ENCODE measurements at places on chromosomes 7 and 10. TPM values are rescaled to one million over a fixed set of nuclear protein-coding genes. Genes with fewer than 3 reads are reported as not detected.

DNA sequence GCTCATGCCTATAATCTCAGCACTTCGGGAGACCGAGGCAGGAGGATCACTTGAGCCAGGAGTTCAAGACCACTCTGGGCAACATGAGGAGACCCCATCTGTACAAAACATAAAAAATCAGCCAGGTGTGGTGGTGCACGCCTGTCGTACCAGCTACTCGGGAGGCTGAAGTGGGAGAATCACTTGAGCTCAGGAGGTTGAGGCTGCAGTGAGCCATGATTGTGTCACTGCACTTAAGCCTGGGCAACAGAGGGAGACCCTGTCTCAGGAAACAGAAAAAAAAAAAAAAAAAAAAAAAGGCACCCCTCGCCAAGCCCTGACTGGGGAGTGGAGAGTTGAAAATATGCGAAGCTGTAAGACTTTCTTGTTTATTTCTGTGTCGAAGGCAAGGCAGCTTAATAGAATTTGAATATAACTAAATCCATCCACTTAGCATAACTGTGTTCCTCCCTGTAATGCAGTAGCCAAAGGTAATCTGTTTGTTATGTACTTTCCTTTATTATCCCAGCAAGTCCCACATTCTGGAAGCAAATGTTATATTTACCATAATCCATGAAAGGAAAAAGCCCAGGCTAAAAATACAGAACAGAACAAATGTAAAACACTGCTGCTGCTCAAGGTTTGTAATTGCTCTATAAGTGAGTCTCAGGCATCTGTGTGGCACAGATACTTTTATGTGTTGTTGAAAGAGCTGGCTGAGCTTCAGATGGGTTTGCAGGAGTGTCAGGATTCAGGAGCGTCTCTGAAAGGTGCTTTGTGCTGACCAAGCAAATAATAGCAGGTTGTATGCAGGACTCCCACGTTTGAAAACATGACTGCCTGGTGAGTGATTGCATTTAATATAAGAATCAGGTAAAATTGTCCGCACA is 127.2 kb downstream of the CELF2 start:
- no peak for DNase-seq

ADAM12 gene
- 0.21 TPM for total RNA-seq

DNA sequence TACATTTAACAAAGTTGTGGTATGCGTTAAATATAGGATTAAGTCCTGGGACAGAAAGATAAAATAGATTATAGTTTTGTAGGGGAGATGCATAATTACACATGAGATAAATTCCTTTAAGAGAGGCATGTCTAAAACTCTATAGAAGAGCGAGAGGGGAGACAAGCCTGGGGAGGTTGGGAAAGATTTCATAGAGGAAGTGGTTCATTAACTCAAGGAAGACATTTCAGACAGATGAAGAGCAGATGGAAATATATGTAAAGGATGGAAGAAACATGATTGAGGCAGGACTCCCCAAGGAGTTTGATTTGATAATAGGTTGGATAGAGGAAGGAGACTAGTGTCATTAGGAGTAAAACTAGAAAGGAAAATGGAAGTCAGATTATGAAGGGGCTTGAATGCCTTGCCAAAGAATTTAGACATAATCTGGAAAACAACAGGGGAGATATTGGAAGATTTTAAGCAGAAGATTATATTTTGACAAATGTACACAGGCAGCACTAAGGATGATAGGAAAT is 96.1 kb downstream of the PHTF2 start:
- DNase-seq, result no peak

DNA sequence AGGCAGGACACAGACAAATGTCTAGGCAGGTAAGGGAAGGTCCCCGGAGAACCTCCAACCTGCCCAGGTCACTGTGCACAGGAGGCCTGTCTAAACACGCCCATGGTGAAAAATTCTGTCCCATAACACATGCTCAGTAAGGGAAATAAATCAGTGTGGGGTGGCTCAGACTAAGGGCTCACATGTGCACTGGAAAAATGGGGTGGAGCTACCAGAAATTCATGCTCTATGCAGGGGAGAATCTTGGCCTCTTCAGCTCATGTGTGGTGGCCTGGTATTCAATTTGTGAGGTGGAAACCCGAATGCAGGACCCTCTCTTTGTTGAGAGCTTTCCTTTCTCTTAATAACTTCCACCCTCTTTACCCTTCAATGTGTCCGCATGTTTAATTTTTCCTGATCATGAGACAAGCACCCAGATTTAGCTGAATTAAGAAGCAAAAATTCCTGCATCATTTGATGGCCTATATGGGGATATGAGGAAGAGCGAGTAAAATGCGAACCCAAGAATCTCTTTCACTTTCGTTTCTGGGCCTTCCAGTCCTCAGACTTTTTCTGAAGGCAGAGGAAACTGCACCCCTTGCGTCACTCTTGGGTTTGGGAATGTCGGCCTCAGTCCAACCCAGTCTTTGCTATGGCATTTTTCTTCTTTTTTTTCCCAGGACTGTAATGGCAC is 163.2 kb downstream of the DGKB start:
- DNase-seq, result no peak

GPR15LG gene
- total RNA-seq, result not detected

KRIT1 gene
- 44.0 TPM for total RNA-seq

CNTNAP2 gene
- not detected for total RNA-seq

C7orf25 gene
- 5.3 TPM for total RNA-seq

DNA sequence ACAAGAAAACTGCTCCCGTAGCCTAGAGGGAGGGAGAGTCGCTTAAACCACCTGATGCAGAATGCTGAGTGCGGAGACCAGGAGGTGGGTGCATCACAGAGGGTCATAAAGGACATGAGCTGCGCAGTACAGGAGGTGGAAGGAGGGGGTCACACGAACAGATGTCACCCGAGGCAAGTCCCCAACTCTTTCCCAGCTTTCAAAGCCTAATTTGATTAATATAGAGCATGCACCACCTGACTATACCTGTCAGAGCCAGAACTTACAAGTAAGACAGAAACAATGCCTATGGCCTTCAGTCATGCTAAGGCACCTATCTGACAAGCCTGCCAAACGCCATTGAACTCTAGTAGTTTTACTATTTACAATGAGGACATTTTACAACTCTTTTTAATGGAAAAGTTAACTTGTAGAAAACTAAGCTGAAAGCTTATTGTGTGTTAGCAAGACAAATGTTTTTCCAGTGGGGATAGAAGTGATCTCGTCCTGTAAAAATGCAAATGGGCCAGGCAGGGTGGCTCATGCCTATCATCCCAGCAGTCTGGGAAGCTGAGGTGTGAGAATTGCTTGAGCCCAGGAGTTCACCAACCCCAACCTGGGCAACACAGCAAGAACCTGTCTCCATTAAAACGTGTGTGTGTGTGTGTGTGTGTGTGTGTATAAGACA is 1.1 kb upstream of the VOPP1 start:
- no peak for DNase-seq

GRCh38 chr7:66296557-66296956 is 91.4 kb downstream of the TPST1 start:
- no peak for DNase-seq

DNA sequence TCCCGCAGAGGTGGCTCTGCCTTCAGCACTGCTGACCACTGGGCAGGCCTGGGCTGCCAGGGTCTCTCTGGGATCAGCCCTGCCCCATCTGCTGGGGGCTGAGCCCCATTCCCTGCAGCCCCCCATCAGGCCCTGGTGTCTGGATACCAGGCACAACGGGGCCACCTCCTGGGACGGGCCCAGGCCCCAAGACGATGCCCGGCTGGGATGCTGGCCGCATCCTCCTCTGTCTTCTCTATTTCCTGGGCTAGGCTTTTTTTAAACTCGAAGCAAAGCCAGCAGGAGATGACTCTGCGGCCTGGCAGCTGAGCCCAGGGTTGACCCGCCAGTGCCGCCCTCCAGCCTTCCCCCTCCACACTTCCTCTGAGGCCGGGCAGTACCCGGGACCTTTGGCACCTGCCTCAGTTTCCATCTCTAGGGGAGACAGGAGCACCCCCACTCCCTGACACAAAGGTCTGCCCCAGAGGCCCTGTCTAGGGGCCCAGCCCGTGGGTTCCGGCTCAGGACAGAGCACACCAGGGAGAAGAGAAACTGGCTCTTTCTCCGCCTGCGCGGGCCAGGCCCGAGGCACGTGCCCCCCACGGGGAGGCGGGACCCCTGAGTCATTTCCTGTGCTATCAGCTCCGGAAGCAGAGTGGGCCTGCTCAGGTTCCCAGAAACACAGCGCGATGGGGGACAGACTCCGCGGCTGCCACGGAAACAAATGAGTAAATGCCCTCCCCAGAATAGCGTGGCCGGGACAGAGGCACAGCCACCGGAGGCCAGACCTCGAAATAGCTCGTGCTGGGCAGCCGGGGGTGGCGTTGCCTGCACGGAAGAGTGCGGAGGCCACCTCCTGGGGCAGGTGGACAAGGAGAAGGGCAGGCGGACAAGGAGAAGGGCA is 84.6 kb upstream of the PDGFA start:
- DNase-seq, result peak; percentile 87

- DNase-seq, result no peak
These were observed 136.7 kb upstream of the ZNF746 start for GRCh38 chr7:149633976-149634945.

- DNase-seq, result no peak
These were observed 1.3 kb downstream of the TMEM60 start for GRCh38 chr7:77796960-77797359.

PALS2 gene
- total RNA-seq, result 26.3 TPM

DNA sequence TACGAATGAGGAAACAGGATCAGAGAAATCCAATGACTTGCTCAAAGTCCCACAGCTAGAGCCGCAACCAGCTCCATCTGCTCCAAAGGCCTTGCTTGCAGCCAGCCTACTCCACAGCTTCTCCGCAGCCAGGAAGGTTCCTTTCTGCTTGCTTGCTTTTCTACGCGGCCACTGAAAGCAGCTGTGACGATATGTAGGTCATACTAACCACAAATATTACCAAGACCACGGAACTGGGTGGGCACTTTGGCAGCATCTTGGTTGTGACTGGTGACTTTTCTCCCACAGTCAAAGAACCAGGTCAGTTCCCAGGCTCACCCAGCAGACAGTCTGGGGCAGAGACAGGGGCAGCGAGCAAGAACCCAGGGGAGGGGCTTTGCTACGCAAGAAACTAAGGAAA is 86.4 kb downstream of the FAM53B start:
- DNase-seq, result no peak

- DNase-seq, result no peak
These were observed 8.5 kb upstream of the CHCHD1 start for GRCh38 chr10:73773152-73773879.

OGDHL gene
- total RNA-seq, result 0.26 TPM

DNA sequence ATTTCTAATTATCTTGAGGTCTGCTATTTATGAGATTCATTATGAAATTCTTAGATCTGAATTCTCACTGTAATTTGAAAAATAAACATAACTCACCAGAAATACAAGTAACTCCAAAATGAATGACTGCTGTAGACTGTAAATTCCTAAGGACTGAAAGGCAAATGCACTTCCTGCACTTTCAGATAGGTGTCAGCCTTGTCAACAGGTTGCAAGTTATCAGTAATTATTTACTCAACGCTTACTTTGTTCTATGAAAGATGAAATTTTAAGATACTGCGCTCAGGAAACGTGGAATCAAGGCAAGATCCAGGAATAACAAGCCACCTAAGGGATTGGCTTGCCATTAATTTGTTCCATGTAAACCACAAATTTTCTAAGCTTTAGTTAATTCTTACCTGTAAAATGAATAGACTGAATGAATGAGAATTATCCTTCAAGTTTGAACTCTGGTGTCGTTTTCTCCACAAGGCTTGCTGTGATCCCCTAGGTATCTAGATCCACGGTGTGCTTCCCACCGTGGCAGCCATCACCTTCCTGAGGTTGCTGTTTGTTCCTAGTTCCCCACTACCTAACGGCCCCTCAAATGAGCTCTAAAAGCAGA is 12.6 kb downstream of the DHX32 start:
- DNase-seq, result peak; percentile 11

DNA sequence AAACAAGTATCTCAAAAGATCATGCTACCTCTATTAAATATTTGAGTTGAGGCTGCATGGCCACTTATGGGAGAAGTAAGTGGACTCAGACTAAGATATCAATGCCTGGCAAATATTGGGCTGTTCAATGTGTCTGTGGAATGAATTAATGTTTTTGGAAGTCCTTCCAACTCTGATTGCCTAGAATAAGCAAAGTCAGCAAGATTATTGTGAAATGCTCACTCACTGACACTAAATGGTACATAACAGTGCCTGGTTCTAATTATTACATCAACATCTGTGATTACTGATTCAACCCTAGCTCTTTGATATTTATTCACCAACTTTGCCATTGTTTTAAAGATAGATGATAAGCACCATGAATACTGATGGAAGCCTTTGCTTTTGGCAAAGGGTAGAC is 45.5 kb upstream of the HDAC9 start:
- DNase-seq, result no peak

GRCh38 chr10:86190291-86190690 is 176.3 kb downstream of the GRID1 start:
- no peak for DNase-seq

SPDYE9 gene
- not detected for total RNA-seq

DNA sequence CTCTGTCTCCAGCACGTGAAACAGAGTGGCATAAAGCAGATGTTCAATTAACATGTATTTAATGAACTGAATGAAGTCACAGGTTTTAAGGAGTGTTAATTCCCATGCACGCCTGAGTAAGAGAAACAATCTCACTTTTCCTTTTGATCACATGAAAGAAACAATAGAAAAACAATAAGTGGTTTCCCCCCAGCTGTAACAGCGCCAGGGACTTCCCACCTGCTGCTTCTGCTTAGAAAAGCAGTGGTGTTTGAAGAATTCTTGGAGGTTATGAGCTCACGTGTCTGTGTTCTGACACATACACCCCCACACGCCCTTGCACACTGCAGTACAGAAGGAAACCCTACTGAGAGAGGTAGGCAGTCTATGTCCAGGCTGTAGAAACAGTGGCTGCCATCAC is 51.3 kb upstream of the FRMD4A start:
- peak; percentile 30 for DNase-seq

TET1 gene
- total RNA-seq, result 0.21 TPM

DNA sequence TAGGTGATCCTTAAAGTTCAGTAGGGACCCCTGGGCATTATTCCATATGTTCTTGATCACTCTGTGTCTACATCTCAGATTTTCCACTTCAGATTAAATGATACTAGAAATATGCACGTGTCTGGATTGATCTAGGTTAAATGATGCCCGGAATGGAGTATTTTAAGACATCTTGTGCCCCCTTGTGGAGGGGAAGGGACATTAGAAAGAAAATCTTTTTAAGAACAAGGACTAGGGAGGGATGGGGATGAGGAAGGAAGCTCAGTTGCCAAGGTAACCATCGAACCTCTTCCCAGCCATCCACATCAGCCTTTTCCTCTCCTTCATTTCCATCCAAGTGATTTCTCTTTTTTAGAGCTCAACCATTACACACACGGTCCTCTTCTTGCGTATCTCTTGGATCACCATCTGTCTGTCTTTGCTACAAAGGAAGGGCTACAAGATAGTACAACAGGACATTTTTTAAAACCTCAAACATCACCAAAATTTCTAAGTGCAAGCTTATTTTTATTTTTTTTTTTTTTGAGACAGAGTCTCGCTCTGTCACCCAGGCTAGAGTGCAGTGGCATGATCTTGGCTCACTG is 40.5 kb downstream of the PRSS2 start:
- no peak for DNase-seq

SNCG gene
- 43.1 TPM for total RNA-seq

- no peak for DNase-seq
These were observed 54.1 kb downstream of the ZNF248 start for GRCh38 chr10:37803269-37803668.
